ENCODE measurements at places on chromosomes 11 and 22. TPM values are rescaled to one million over a fixed set of nuclear protein-coding genes. Genes with fewer than 3 reads are reported as not detected.

DNA sequence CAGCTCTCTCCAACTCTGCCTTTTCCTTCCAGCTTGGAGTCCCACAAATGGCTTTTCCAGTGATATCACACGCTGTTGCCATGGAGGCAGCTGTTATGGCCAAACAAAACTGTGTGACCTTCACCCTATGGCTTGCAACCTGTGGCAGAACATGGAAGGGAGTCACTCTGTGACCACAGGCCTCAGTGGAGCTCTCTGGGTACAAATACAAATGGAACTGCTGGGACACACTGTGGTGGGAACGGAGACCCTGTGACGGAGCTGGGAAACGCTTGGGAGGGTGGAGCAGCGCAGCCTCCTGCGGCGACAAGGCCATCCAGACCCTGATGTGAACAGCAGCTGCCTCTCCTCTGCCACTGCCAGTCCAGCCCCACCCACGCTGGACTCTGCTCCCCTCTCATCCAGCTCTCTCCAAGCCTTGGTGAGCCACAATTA, 162.5 kb downstream of the ETS1 start:
- ATAC-seq: no peak

- no peak for ATAC-seq
These were observed 7.0 kb upstream of the L3MBTL2 start for GRCh38 chr22:41198027-41198580.

DNA sequence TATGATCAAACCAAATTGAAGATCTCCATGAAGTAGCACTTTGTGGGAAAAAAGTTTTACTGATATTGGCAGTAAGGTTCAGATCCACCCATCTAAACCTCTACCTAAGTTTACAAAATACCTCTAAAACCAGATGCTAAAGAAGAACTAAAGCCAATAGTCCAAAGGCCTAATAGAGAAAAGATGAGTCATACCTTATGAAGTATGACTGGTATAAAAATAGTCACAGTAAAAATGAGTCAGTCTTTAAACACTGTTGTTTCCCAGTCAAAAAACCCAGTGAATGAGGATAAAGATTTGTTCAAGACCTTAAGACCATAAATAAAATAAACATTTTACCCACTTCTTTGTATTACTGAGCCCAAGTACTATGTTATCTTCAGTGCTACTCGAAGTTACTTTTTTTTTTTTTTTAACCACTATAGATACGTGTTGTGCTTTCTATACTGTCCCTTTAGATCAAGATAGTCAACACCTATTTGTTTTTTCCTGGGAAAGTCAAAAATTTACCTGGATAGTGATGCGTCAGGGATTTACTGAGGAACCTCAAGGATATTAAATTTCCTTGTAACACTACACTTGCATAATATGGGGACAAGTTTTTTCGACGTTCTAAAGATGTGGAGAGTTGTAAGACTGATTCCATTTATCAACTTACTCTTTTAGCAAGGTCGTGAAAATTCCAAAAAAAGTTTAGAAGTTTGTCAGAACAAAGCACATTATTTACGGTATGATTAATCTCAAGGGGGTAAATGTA, 87.3 kb downstream of the CCDC73 start:
- peak; percentile 81 for ATAC-seq

- ATAC-seq: no peak
These were observed 9.0 kb upstream of the USP28 start for GRCh38 chr11:113884361-113884836.

- peak; percentile 62 for ATAC-seq
These were observed 26.0 kb upstream of the ARFGAP3 start for GRCh38 chr22:42883121-42883520.

DNA sequence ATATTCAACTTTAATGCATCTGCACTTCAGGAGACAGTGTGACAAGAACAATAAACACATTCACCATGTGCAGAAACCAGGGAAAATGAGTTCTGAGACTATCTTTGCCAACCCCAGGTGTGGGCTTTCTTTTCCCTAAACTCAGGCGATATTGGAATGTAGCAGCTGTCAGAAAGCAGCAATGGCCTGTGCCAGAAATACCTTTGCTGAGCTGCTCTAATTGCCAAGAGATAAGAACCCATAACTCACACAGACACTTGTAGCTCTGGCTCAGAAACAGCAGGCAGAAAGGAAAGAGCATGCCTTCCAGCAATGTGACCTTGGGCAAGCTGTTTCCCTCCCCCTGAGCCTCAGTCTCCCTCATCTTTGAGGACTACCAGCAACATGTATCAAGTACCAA, 77.6 kb downstream of the PLEKHA7 start:
- ATAC-seq: no peak

DNA sequence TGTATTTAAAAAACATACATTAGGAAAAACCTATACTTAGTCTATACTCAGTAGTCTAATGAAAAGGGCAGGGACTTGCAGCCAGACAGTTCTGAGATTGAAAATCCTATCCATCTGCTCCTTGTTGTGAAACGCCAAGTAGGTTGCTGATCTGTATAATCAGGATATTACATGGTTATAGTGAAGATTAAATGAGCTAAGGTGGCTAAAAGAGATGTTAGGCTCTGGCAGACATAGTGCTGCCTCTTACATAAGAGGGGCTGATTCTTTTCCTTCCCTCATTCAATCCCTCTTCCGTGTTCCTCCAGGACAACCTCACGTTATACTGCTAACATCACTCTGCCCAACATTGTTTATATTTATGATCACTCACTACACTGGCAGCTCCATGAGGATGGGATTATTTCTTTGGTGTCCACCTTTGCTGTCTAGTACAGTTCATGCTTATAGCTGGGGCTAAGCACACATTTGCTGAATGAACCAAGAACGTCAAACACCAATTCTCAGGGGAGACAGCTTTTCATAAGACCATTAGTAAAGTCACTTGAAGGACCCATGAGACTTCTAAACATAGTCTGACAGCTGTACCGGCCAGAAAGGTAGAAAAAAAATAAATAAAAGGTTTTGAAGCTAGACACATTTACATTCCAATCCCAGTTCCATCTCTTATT, 46.3 kb downstream of the GAB2 start:
- no peak for ATAC-seq

DNA sequence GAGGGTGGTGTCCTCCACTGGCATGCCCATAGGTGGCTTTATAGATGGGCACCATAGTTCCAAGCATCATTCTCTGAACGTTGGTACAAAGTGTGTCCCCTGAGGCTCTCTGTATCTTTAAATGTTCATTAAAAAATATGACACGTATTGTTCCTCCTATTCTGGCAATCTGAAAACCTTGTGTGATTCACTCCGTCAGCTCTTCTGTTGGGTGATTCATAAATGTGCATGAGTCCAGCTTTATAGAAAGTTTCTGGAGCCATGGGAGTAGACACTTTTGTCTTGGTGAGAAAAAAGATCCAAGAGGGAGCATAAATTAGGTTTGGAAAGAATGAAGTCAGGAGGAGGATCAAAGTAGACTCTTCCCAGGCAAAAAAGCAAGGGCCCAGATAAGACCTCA, 728.8 kb downstream of the NELL1 start:
- ATAC-seq: peak; percentile 54

GRCh38 chr11:46315033-46315738, 32.1 kb upstream of the DGKZ start:
- peak; percentile 66 for ATAC-seq

GRCh38 chr11:72573072-72573854, 101.0 kb downstream of the PDE2A start:
- peak; percentile 42 for ATAC-seq

GRCh38 chr11:128093689-128094088, 493.7 kb downstream of the ETS1 start:
- ATAC-seq: no peak

DNA sequence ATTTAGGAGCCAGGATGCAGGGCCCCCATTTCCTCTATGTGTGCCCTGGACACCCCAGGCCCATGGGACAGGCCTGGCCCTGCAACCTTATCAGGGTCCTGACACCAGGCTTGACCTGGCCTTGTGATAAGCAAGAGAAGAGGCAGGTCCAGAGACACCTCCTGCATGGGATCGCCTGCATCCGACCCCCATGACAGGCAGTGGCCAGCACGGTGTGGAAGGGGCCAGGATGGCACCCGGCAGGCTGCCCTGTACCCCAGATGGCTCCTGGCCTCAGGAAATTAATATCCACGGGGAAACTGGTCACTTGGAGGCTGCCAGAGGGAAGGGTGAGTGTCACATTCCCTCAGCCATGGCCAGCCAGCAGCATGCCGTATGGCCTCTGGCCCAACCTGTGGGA, 6.8 kb downstream of the KRTAP5-9 start:
- ATAC-seq: no peak

DNA sequence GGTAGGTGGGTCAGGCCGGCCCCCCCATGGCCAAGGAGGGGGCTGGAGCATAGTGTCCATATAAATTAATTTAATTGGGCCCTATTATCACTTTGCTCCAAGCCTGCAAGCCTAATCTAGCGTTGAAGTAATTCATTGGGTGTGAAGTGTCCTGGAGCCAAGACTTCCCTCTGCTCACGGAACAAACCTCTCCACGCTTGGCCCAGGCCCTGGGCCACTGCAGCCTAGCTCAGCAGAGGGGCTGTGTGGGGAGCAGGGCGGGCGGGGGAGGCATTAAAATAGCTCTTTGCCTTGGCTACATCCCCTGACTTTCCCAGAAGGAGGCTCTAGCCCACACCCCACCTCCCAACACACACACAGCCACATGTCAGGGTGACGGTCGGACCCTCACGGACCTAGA, 73.5 kb downstream of the THAP12 start:
- ATAC-seq: no peak

DNA sequence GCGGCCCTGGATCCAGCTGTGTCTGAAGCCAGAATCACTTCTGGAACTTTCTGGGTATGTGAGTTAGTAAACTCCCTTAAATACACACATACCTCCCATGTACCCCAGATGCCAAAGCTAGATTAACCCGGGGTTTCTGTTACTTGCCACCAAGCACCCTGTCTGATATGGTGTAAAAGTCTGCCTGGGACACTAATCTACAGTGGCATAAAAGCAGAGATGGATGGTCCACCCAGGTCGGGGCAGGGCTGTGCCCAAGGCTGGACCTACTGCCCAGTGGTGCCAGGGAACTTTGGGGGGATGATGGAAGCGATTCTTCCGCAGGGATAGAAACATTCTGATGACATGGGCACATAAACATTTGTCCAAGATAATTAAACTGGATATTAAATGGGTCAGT, 12.7 kb downstream of the MRGPRF start:
- ATAC-seq: no peak

DNA sequence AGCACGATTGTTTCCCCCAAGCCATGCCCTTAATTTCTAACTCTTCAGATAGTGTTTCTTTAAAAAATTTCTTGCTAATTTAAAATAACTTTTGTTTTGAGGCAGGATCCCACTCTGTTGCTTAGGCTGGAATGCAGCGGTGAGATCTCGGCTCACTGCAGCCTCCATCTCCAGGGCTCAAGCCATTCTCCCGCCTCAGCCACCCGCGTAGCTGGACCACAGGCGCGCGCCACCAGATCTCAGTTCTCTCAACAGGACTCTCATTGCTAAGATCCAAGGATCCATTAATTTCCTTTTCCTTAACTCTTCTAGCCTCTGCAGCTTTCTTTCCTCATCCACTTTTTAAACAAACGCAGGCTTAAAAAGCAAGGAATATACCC, 327 bp upstream of the MED17 start:
- peak; percentile 5 for ATAC-seq

GRCh38 chr11:14789879-14790484, 102.0 kb downstream of the CYP2R1 start:
- ATAC-seq: no peak

DNA sequence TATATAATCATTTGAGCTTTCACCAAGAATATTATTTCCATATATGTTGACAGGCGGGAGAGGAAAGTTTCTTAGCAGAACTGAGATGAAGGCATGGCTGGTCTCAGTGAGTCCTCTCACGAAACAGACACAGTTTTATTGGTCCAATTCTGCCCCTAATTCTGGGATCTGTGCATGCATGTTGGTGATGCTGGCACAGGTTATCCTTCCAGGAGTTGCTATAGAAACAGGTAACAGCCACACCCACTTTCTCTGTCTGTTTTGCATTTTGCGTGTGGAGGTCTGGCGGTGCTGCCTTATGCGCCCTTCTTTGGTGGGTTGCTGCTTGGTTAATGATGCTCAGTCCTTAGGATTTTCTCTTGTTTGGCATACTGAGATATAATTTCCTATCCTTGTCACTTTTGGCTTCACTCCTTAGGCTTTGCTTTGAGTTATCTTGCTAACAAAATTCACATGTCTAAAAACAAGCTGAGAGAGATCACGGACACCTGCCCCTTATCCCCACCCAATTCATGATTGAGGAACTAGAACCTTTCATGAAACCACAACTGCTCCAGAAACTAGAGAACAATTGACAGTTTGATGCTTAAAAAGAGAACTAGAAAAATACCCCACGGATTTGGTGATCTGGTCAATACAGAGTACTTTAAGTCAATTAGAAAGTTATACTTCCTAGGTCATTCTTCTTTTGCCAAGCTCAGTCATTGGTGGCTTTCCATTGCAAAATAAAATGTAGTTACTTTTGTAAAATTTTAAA, 189.3 kb downstream of the FAT3 start:
- ATAC-seq: no peak

GRCh38 chr11:111229604-111230003, 15.9 kb upstream of the POU2AF2 start:
- no peak for ATAC-seq

DNA sequence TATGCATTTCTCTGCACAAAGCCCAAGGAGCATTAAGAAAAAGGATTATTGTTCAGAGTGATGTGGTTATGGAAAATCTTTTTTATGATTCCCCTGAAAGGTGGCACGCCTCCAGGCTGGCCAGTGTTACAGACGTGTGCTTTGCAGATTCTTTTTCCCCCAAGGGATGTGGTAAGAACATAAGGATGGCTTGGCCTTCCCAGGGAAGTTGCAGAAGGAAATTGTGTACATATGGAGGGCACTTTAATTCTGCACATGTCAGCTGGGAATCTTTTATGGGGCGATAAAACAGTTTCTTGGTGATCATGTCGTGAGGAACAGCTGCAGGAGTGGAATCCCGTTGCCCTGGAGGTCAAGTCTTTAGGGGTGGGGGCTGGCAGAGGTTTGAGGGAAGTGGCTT, 9.7 kb downstream of the SMARCB1 start:
- ATAC-seq: no peak

Gene HSCB
- 10.9 TPM for total RNA-seq

Gene SMIM35
- not detected for total RNA-seq

Gene APOA5
- not detected for total RNA-seq

Gene KDM4D
- 0.32 TPM for total RNA-seq

Gene DKK3
- 21.2 TPM for total RNA-seq

Gene PDE2A
- total RNA-seq: 6.0 TPM

Gene LAMTOR1
- 81.0 TPM for total RNA-seq

Gene SESN3
- total RNA-seq: 30.5 TPM

Gene MIEF1
- total RNA-seq: 16.7 TPM

Gene HPS4
- 26.2 TPM for total RNA-seq

Gene DMC1
- 1.1 TPM for total RNA-seq

Gene PDGFB
- 0.96 TPM for total RNA-seq

Gene DENND6B
- total RNA-seq: 2.3 TPM

Gene C11orf86
- total RNA-seq: not detected

Gene TMEM191B
- 3.0 TPM for total RNA-seq

Gene OR8G1
- not detected for total RNA-seq

Data from esophagus mucosa (tissue), 1 donor.